Large intestine (tissue), 12 donors: ENCODE measurements at places on chromosomes 2 and 18.

GRCh38 chr2:225008935-225009334 is 33.3 kb downstream of the DOCK10 start:
- DNase-seq: no peak
- H3K4me1 ChIP-seq: peaks cover 3% of the 10 kb centered on the region
- no peak overlapping the region for H3K4me3 ChIP-seq
- no peaks in the 10 kb centered on the region for H3K36me3 ChIP-seq
- no peak overlapping the region for H3K27ac ChIP-seq
- H3K27me3 ChIP-seq: no peaks in the 10 kb centered on the region

GRCh38 chr2:202102425-202103000 is 29.5 kb downstream of the KIAA2012 start:
- no peak overlapping the region for H3K4me3 ChIP-seq
- H3K36me3 ChIP-seq: no peaks in the 10 kb centered on the region
- no peaks in the 10 kb centered on the region for H3K27me3 ChIP-seq
- no peak overlapping the region for H3K27ac ChIP-seq

DNA sequence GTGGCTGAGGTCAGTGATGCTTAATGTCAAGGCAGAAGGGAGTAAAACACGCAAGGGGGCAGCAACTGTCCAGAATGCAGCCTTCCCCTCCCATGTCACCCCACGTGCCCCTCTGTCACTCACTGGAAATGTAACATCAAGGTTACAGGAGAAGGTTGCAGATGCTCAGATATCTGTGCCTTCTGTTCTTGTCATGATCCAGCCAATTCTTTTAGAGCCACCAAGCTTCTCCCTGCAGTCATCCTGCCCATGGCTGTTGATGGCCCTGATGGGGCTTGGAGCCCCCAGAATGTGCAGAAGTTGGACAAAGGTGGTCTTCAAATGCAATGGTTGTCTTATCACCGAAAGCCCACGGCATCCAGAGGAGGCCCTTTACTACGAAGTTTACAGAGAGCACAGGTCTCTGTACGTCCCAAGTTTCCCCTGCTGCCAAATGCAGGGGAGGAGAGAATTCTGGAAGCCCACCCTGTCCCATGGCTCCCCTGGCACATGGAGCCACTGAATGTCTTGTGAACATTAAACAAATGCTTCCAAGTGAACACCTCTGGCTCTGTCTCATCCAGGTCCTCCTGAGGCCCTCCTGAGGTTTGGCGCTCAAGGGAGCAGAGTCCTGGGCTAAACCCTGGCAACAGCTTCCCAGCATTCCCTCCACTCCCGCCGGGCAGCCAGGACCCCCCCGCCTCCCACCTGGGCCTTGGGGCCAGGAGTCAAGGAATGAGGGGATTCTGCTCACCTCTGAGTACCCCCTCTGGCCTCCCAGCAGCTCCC is 4.5 kb upstream of the GPR55 start:
- no peaks in the 10 kb centered on the region for H3K27me3 ChIP-seq
- no peak for DNase-seq
- H3K27ac ChIP-seq: no peak overlapping the region

DNA sequence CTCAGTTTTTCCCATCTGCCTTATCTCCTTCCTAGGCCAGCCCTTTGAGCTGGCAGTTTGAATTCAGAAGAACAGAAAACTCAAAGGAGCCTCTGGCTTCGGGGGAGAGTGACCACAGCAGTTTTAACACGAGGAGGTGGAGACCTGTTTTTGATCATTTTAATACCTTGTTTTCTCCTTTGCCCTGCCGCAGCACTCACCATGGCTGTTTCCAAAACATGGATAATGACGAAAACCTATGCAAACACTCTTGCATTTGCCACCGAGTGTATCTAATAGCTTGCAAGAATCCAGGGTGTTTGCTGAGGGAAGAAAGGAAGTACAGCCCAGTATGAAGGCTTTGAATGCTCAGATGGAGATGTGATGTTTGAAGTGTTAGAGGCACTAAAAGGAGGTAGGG is 167.1 kb downstream of the PRKCE start:
- no peak overlapping the region for H3K27ac ChIP-seq
- H3K27me3 ChIP-seq: no peaks in the 10 kb centered on the region
- DNase-seq: no peak
- H3K4me3 ChIP-seq: no peak overlapping the region
- H3K36me3 ChIP-seq: no peaks in the 10 kb centered on the region
- H3K4me1 ChIP-seq: peaks cover 4% of the 10 kb centered on the region

DNA sequence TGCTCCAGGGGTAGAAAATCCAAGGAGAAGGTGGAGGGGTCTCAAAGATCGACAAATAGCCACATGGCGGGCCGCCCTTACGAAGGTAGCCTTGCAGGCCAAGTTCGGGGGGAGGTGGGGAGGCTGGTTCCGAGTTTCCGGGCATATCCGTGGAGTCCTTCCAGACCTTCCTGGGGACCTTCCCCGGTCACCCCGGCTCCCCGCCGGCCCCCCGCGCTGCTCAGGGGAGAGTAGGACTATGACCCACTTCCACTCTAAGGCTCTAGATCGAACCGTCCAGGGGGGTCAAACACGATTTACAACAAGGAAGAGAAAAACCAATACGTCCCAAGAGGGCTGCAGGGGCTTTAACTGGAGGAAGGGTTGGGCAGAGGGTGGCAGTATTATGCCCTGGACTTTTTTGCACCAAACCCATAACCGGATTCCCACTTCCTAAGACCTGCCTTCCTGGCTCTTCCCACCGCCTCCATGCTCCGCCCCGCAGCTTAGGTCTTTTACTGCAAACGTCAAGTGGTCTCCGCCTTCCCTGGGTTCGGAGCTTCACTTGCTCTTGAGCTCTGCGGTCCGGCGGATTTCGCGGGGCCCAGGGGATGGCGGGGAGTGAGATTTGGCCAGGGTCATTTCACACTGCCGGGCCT is 779 bp upstream of the LYPD6 start:
- H3K36me3 ChIP-seq: no peaks in the 10 kb centered on the region
- H3K4me1 ChIP-seq: peaks cover 8% of the 10 kb centered on the region
- peaks cover 4% of the 10 kb centered on the region for H3K27me3 ChIP-seq
- peak overlapping the region; percentile 88 for H3K27ac ChIP-seq

DNA sequence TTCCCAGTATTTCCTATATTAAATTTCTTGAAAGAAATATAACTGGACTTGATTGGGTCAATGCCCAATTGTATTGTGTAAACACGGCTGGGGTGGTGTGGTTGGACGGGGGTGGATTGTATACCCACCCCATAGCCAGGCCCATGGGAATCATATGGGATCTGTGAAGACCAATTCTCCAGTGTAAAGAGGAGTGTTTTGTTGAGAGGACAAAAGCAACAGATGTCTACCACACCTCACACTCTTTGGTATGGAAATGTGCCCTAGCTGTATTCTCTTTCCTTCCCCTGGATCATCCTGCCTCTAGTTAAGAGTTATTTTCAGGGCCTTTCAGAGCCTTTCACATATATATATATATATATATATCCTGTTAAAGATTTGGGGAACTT is 57.5 kb upstream of the TGIF1 start:
- H3K27me3 ChIP-seq: no peaks in the 10 kb centered on the region
- H3K36me3 ChIP-seq: no peaks in the 10 kb centered on the region
- DNase-seq: no peak

- peaks cover 17% of the 10 kb centered on the region for H3K36me3 ChIP-seq
- H3K4me1 ChIP-seq: no peaks in the 10 kb centered on the region
- H3K27me3 ChIP-seq: no peaks in the 10 kb centered on the region
- DNase-seq: no peak
- no peak overlapping the region for H3K4me3 ChIP-seq
Observed at GRCh38 chr2:160299540-160299939, 99.5 kb upstream of the ITGB6 start.

DNA sequence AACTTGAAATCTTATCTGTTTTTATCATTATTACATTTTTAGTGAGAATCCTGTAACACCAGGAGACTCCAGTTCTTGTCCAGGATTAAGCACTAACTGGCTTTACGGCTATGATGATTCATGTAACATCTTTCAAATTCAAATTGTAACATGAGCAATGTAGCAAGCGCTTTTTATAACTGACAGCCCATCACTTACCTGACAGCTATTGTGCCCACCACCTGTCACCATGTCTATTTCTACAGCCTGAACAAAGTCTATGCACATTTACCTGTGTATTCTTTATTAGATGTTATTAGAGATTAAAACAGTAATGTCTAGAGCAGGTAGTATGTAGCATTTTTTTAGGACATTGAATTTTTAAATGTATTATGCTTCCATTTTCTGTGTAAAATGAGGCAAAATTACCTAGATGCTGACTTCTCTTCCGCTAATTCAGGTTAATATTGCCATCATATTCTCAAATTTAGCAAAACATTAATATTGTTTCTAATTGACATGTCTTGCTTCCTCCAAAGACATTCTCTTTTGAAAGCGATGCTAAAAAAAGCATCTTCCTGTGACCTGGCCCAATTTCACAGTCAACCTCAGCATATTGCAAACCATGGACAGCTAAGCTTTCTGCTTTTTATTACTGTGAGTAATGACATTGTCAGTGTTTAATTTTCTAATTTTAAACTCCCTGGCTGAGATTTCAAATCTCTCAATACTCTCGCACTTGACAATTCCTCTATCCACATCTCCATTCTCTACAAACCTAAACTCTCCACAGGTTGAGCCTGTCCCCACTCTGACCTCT is 37.8 kb downstream of the RIT2 start:
- DNase-seq: no peak
- no peaks in the 10 kb centered on the region for H3K27me3 ChIP-seq

- no peaks in the 10 kb centered on the region for H3K4me1 ChIP-seq
- no peak overlapping the region for H3K27ac ChIP-seq
- no peaks in the 10 kb centered on the region for H3K27me3 ChIP-seq
- no peak for DNase-seq
- H3K36me3 ChIP-seq: no peaks in the 10 kb centered on the region
- no peak overlapping the region for H3K4me3 ChIP-seq
Observed at GRCh38 chr18:78237864-78238263, 741.8 kb upstream of the SALL3 start.

GRCh38 chr2:232260075-232260474 is 118.5 kb upstream of the ALPP start:
- H3K27me3 ChIP-seq: no peaks in the 10 kb centered on the region
- no peaks in the 10 kb centered on the region for H3K4me1 ChIP-seq
- DNase-seq: peak; percentile 11

- peaks cover 39% of the 10 kb centered on the region for H3K4me1 ChIP-seq
- peak; percentile 14 for DNase-seq
- no peak overlapping the region for H3K27ac ChIP-seq
- no peaks in the 10 kb centered on the region for H3K27me3 ChIP-seq
Observed at GRCh38 chr18:58536534-58537271, 92.2 kb downstream of the ALPK2 start.

DNA sequence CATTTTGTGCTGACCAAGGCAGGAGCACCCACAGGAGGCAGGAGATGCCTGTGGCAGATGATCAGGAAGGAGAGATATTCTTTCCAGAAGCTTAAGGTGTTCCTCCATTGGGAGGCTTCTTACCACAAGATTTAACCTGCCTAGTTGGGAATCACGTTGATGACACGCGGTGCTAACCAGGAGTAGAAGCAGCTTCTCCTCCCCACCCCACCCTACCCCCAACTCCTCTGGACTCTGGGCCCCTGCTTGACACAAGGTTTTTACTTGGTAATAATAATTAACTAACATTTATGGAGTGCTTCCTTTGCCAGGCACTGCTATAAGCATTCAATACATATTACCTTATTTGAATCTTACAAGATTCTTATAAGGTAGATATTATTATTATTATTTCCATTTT is 62.5 kb upstream of the PAPOLG start:
- H3K4me3 ChIP-seq: no peak overlapping the region
- H3K36me3 ChIP-seq: no peaks in the 10 kb centered on the region
- peaks cover 3% of the 10 kb centered on the region for H3K4me1 ChIP-seq
- no peaks in the 10 kb centered on the region for H3K27me3 ChIP-seq
- peak; percentile 74 for DNase-seq

- H3K4me1 ChIP-seq: peaks cover 7% of the 10 kb centered on the region
- no peak overlapping the region for H3K27ac ChIP-seq
- no peaks in the 10 kb centered on the region for H3K27me3 ChIP-seq
- no peak overlapping the region for H3K4me3 ChIP-seq
- H3K36me3 ChIP-seq: peaks cover 7% of the 10 kb centered on the region
- DNase-seq: no peak
Observed at GRCh38 chr2:157536815-157537214, 91.8 kb downstream of the ACVR1C start.

- H3K4me3 ChIP-seq: no peak overlapping the region
- no peak for DNase-seq
- no peaks in the 10 kb centered on the region for H3K4me1 ChIP-seq
- no peaks in the 10 kb centered on the region for H3K27me3 ChIP-seq
Observed at GRCh38 chr2:239594019-239594771, 193.4 kb upstream of the HDAC4 start.

DNA sequence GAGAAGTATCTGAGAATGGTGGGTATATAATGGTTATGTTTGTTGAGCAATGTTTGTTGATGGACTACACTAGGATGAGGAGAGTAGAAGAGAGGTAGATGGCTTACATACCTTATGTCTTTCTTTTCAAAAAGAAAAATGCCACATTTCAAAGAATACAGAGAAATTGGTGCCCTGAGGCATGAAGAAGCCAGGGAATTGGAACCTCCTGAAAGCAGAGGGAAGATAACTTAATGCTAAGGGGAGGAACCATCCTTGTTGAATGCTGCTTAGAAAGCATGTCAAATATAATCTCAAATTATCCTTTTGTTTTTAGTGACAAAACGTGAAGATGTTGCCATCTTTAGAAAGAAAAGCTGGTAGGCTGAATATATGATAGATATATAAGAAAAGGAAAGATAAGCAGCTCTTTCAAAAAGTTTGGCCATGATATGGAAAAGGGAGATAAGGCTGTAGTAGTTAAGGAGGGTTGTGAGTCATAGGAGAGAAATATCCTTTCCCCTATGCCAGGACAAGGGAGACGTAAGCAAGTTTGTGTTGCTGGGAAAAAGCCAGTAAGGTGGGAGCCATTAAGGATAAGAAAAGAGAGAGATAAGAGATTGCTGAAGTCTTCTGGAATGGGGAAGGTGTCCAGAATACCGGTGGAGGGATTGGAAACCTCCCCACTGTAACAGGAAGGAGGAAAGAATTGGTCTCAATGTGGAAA is 66.3 kb downstream of the SCN2A start:
- DNase-seq: no peak
- H3K4me3 ChIP-seq: no peak overlapping the region
- H3K36me3 ChIP-seq: no peaks in the 10 kb centered on the region
- no peak overlapping the region for H3K27ac ChIP-seq
- no peaks in the 10 kb centered on the region for H3K27me3 ChIP-seq

GRCh38 chr18:2891526-2892431 is 45.0 kb downstream of the EMILIN2 start:
- H3K27me3 ChIP-seq: no peaks in the 10 kb centered on the region
- no peak overlapping the region for H3K27ac ChIP-seq
- peaks cover 2% of the 10 kb centered on the region for H3K4me1 ChIP-seq
- DNase-seq: no peak
- H3K36me3 ChIP-seq: no peaks in the 10 kb centered on the region

DNA sequence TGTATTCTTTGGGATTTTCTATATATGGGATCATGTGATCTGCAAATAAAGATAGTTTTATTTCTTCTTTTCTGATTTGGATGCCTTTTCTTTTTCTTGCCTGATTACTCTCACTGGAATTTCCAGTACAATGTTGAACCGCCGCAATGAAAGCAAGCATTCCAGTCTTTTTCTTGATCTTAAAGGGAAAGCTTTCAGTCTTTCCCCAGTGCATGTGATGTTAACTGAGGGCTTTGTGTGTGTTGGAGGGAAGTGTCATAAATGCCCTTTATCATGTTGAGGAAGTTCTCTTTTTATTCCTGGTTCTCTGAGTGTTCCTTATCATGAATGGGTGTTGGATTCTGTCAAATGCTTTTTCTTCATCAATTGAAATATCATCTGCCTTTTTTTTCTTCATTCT is 16.9 kb upstream of the CYBRD1 start:
- no peaks in the 10 kb centered on the region for H3K36me3 ChIP-seq
- no peak for DNase-seq
- no peak overlapping the region for H3K27ac ChIP-seq
- H3K27me3 ChIP-seq: no peaks in the 10 kb centered on the region
- H3K4me3 ChIP-seq: no peak overlapping the region
- H3K4me1 ChIP-seq: no peaks in the 10 kb centered on the region
